Jurkat, Clone E6-1 (cell line): ENCODE measurements at places on chromosomes 1 and 21.

DNA sequence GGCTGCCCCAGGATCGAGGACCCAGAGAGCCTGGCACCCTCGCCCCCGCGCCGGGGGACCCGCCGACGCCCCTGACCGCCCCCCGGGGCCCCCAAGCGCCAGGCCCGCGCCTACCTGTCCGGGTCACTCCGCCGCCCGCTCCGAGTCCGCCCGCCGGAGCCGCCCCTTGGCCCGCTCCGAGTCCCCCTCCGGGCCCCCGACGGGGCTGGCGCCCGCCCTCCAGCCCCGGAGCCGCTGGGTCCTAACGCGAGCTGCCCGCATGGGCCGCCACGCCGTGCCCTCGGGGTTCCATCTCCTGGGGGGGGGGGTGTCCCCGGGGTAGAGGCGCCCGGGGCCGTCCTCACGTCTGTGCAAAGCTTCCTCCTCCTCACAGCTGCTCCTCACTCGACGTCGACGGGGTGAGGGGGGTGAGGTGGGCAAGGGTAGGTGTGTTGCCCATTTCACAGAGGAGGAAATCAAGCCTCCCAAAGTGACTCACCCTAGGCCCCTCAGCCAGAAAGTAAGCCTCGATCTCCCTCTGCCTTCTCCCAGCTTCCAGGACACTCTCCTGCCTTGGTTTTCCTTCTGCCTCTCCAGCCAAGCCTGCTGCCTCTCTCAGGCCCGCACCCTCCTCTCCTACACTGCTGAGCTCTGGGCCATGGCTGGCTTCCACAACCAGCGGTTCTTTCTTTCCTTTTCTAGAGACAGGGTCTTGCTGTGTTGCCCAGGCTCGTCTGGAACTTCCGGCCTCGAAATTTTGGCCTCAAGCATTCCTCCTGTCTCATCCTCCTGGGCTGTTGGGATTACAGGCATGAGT lies at the start of gene MFAP2:
Gene MFAP2, minus strand, starts transcription at position 148 of the 796 bp plus-strand sequence. CDS start 2,347 bp downstream, outside the sequence.
- no peak for DNase-seq

GRCh38 chr21:23488245-23488644 lies 2119.0 kb downstream of the MRPL39 start:
- DNase-seq, result no peak

DNA sequence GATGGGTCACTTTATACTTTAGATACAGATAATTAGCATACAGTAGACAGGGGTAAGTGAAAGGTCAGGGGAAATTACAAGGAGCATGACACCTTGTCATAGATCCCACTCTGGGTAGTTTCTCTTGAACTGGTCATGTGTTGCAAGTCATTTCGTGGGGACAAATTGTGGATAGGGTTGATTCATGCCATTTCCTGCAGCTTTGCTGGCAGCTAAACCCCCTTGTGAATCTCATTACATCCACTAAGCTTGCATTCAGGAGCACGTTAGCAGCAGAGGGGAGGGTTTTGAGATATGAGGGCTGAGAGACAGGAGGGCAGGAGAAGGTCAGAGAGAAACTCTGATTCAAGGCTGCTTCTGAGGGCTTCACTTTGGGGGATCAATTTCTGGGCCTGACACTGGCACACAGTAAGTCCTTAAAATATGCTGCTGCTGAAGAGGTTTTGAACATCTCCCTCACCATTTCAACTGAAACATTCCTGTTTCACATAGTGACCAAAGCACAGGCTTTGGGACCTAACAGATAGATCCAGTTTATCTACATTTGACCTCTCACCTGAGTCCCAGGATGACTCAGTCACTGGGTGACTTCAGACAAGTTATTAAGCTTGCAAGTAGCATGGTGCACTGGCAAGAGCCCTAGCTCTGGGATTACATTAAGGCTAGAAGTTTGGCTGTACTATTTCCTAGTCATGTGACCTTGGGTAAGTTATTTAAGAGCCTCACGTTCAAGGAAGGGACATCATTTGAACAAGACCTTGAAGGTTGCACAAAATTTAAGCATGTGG lies 206.0 kb upstream of the USP24 start:
- DNase-seq, result no peak

- DNase-seq, result no peak
Measured at GRCh38 chr21:34133392-34133791, 60.0 kb downstream of the MRPS6 start.

GRCh38 chr21:42200906-42201614 lies 17.9 kb upstream of the ABCG1 start:
- DNase-seq, result peak; percentile 85

DNA sequence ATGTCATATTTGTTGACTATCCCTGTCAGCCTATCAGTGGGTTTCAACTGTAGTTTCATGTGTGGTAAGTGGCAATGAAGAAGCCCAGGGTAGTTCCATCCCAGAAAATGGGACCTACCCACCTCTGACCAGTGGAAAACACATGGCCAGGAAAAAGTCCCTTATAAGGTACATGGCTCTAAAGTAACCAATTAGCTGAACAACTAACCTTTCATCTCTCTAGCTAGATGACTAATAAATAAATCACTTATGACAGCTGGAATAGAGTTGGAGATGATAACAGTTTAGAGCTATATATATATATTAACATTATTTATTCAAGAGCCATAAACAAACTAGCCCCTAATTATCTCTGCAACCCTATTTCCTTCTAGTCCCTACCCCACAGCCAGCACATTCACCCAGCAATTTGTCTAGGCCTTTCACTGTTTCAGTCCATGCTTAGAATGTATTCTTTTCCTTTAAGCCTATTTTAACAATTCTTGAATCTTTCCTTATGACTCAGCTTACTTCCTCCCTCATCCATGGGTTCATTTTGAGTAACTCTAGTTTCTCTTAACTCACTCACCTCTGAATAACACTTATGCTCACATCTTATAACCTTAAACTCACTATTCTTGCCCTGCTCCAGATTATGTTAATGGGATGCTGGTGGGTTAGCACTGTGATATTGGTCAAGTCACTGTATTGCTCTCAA lies 83.7 kb downstream of the TNFSF18 start:
- DNase-seq, result no peak

DNA sequence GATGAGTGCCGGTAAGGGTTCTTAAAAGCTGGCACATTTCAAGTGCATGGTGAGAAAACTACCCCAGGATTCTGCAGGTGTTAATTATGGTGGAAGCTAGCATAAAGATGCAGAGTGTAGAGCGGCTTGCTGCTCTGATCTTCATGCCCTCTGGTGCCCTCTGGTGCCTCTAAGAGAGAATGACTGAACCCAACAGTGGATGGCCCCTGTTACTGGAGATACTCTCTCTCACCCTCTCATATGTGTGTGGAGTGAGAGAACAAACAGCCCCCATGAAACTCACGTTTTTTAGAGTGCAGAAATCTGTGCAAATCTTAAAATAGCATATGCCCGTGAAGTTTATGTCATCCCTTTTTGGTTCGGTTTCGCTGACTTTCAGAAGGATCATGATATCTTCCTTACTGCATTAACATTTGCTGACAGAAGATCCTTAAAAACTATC lies 90.0 kb downstream of the GRIK1 start:
- peak; percentile 57 for DNase-seq

DNA sequence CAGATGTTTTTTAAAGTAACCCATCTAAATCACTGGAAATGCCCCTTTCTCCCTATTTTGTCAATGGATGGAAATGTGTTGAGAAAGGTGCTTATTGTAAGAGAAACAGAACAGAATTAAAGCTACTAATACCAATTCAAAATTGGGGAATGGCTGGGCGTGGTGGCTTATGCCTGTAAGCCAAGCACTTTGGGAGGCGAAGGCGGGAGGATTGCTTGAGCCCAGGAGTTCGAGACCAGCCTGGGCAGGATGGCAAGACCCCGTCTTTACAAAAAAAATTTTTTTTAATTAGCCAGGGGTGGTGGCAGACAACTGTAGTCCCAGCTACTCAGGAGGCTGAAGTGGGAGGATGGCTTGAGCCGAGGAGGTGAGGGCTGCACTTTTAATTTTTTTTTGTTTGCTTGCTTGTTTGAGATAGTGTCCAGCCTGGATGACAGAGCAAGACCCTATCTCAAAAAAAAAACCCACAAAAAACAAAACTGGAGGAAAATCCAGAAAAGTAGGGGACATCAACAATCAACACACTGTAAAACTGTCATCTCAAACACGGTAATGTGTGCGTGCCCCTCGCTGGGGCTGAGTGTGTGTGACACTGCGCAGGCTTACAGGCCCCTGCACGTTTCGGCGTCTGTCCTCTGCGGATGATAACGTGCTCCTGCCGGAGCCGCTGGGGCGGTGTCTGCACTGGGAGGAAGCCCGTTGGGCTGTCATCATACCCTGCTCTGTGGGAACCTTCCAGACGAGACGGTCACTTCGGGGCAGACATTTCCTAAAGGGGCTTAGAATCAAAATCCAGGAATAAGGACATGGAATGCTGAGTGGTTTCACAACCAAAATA lies 11.6 kb upstream of the POFUT2 start:
- no peak for DNase-seq

GRCh38 chr21:36964398-36964797 lies 2.1 kb downstream of the HLCS start:
- no peak for DNase-seq

DNA sequence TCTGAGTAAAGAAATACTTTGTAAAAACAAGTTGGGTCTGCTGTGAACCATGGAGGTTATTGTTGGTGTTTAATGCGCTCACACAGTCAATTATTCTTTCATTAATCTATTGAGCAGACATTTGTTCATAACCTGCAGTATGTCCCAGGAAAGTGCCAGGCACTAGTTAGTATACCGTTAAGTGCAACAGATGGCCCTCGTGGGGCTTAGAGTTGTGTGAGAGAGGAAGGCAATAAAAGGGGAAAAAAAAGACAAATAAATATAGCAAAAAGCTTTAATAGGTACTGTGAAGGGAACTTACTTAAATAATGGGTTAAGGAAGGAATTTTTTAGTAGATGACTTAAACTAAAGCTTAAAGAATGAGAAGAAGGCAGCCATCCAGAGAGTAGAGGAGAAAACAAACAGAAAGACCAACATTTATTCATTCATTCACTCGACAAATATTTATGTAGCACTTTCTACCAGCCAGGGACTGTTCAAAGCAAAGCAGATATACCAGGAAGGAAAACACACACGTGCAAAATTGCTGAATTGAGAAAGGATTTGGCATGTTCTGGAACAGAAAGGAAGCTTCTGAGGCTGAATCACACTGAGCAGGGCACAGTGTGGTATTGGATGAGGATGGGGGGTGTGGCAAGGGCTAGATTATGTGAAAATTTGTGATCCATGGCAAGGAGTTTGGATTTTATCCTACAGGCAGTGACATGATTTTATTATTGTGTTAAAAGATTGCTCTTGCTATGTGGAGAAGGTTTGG lies 296.1 kb upstream of the SGIP1 start:
- DNase-seq, result no peak

- peak; percentile 41 for DNase-seq
Measured at GRCh38 chr1:8560611-8561544, 243.0 kb downstream of the SLC45A1 start.

- no peak for DNase-seq
Measured at GRCh38 chr1:230824551-230824918, 43.8 kb downstream of the C1orf198 start.

DNA sequence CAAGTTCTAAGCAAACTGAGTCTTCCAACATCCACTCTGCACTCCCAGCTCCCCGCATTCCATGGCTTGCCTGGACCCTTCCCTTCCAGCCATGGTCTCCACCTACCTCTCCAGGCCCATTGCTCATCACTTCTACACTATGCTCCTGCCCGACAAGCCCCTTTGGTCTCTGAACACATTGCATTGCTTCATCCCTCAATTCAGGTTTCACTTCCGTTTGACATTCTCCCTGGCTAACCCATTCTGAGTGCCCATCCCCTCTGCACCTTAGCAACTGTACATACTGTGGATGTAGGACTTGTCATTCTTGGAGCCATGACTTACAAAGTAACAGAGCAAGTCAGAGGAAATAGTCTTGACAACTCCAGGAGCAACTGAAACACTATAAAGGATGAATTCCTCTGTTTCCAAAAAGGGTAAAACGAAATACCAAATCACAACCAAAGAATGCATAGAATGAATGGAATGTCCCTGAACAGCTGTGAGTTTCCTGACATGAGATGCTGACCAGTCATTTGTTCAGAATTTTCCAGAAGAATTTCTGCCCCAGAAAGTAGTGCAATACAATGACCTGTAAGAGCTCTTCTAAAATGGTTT lies 66.7 kb downstream of the KCNJ6 start:
- no peak for DNase-seq

GRCh38 chr21:15054089-15054488 lies 10.7 kb downstream of the NRIP1 start:
- DNase-seq, result no peak

DNA sequence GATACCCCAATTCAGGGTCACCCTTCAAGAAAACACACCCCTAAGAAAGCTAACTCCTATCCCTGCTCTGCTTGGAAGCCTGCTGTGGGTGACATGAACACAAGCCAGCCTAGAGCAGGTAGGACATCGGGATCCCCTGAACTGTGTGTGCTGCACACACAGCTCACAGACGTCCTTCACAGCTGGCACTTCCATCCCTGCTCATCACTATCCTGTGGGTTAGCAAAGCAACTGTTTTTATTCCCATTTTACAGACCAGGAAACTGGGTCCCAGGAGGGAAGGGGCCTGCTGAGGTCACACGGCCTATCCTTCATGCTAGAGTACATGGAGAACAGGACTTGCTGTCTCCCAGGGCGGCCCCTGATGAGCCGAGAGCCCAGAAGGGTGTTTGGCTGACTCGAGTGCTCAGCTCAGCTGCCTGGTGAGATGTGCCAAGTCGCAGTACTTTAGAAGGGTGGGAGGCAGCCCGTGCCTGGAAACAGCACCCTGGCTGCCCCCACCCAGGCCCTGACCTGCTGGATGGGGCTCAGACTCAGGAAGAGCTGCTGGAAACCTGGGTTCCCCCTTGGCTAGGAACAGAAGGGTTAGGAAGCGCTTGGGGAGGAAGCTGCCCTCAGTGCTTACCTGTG lies 28.3 kb upstream of the BTG2 start:
- no peak for DNase-seq

DNA sequence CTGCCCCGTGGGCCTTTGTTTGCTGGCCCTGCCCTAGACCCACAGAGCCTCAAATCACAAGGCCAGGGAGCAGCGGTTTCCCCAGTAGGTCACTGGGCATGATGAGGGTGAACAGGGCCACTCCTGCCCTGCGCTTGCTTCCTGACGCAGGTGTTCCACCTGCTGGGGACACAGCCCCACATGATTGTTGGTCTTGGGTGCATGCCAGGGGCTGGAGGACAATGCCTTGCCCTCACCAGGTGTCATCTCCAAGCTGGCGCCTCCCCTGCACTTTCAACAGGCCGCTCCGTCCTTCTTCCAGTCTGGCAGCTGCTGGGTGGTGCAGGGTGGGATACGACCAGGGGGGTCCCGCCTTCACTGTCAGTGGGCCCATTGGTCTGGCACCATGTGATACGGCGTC lies 24.3 kb downstream of the IL10RB start:
- DNase-seq, result no peak

DNA sequence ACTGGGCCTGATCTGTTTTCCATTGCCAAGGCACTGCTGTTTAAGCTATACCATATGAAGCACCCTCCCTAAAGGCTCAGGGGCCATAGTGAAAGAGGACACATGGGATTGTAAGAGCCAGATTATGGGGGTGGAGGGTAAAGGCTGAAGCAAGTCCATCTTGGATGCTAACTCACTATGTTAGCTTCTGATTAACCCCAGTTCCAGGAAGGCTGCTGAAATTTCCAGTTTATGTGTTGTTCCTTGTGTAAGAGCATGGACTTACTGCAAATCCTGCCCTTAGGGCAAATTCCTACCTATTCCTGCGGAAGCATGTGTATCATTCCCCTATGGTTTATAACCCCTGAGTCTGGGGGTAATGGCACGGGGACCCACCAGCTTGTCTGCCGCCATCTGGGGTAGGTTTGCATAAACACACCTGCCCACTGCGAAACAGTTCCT lies 91.8 kb upstream of the SERBP1 start:
- DNase-seq, result no peak
